PC-3 (cell line): ENCODE measurements at places on chromosomes 5 and 9.

GRCh38 chr5:67090040-67090439 is 106.6 kb downstream of the CD180 start:
- DNase-seq = no peak

GRCh38 chr9:134127065-134127580 is 8.8 kb upstream of the WDR5 start:
- DNase-seq = no peak

DNA sequence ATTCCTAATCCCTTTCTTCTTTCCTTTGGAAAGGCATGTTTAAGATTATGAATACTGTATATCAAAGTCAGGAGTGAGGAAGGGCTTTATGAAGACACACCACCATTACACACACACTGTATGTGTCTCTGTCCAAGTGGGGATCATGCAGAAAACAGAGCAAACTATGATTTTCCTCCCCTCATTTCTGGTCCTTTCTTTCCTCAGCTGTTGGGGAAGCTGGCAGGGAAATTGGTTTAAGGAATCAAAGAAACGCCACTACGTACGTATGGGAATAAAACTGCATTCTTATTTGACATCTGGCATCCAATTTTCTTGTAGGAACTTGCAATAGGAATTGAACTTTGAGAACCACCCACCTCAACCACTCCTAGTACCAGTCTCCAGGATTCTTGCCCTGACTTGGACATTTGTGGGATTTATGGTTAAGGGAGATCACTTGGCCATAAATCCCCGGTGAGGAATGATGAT is 125.8 kb downstream of the PDE4D start:
- no peak for DNase-seq

GRCh38 chr5:93579692-93580062 is 1.3 kb downstream of the NR2F1-AS1 start:
- peak; percentile 51 for DNase-seq

GRCh38 chr5:147902609-147903115 is 3.7 kb downstream of the C5orf46 start:
- DNase-seq = no peak

- peak; percentile 22 for DNase-seq
Observed at GRCh38 chr5:154166901-154167791, 23.4 kb upstream of the GALNT10 start.

GRCh38 chr5:100726116-100726515 is 177.0 kb downstream of the ST8SIA4 start:
- DNase-seq = no peak

DNA sequence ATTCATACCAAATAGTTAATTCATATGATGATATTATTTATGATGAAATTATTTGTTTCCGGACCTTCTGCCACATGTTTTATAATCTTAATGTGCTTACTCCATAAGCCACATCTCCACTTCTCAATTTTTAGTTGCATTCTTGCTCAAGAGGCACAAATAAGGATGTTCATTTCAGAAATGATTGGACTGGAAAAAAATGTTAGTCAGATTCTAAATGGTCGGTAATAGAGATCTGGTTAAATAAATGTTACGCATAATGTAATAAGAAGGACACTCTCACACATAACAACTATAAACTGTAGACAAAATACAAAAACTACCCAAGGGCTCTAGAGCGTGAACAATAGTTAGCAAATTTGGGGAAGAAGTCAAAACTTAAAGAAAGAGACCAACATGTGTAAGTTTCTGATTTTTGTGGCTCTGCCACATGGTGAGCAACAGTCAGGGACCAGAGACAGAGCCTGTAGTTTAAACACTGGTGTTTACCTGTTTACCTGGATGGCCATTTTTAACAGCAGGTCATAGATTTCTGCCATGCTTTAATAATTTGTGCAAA is 554.3 kb upstream of the CLINT1 start:
- no peak for DNase-seq

DNA sequence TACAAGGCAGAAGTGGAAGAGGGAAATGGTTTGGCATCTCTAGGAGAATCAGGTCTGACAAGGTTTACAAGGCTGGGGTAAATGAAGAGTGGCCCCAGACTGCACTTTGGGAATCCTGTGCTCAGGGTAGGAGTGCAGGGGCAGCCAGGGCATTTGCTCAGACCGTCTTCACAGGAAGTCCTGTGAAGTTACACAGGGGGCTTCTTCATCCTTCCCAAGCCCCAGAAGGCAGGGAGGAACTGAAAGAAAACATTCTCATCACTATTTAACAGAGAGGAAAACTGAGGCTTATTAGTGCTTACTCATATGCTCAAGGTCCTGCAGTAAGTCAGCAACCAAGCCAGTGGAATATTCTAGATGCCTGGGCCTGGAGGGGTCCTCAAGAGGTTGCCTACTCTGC is 80.7 kb downstream of the NRG2 start:
- DNase-seq = no peak

DNA sequence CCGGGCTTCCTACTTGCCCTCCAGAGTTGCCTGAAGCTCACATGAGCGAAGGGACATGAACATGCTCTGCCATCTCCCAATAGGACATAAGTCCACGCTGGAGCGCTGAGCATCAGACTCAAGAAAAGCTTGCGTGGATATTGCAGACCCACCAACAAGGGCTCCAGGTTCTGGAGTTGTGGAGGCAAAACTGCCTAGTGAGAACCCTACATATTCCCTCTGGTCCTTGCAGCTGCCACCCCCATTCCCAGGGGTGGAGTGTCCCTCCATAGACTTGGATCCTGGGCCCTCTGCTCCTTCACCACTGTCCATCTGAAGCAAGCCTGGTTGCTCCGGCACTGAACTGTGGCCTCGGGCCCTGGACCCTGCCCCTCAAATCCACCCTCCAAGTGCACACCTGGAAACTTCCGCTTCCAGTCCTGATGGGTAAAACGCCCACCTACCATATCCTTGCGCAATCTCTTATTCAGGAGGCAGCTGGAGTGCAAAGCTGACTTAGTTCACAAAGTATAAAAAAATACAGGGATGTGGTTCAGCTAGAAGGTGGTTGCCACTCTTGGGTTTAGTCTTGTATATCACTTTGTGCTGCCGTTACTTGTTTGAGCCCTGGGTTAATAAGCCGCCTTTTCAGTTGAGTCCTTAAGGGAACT is 28.0 kb downstream of the HRH2 start:
- no peak for DNase-seq

GRCh38 chr5:93403141-93403928 is 177.7 kb downstream of the NR2F1-AS1 start:
- no peak for DNase-seq

- peak; percentile 69 for DNase-seq
Observed at GRCh38 chr9:81318571-81318970, 370.8 kb downstream of the TLE1 start.

DNA sequence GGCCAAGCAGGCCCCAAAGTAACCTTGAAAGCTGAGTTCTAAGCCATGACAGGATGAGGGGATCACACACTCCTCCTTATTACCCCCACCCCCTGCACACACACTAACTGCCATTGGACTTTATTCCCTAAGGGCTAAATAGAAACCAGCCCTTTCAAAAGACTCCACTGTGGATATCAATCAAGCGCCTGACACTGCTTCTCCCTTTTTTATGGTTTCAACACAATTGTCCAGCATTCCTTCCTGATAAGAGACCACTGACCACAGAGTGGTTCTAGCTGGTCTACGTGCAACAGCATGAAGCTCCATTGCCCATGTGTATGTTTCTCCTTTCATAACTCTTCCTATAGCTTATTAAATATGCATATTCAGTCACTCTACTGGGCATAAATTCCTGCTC is 34.7 kb downstream of the PAEP start:
- no peak for DNase-seq

DNA sequence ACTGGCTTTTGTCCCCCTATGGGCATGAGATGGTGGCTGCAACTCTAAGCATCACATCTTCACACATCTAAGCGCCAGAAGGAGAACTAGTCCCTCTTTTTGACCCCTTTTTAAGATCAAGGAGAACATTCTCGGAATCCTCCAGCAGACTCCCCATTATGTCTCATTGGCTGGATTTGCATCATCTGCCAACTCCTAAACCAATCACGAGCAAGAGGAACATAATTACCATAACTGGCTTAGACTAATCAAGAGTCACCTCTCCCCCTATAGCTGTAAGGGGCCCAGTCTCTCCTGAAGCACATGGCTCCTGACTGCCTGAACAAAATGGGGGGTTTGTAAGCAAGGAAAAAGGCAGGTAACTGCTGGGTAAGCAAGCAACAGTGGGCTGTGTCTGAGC is 68.5 kb upstream of the IQGAP2 start:
- DNase-seq = no peak

GRCh38 chr5:173016598-173017046 is 33.1 kb downstream of the ATP6V0E1 start:
- peak; percentile 77 for DNase-seq
